Stimulated activated CD8-positive, alpha-beta memory T cell treated with anti-CD3 and anti-CD28 coated beads, Interleukin-7, amount 100 ng/mL, for 1 hour (primary cell): ENCODE measurements at places on chromosomes 11 and 22.

DNA sequence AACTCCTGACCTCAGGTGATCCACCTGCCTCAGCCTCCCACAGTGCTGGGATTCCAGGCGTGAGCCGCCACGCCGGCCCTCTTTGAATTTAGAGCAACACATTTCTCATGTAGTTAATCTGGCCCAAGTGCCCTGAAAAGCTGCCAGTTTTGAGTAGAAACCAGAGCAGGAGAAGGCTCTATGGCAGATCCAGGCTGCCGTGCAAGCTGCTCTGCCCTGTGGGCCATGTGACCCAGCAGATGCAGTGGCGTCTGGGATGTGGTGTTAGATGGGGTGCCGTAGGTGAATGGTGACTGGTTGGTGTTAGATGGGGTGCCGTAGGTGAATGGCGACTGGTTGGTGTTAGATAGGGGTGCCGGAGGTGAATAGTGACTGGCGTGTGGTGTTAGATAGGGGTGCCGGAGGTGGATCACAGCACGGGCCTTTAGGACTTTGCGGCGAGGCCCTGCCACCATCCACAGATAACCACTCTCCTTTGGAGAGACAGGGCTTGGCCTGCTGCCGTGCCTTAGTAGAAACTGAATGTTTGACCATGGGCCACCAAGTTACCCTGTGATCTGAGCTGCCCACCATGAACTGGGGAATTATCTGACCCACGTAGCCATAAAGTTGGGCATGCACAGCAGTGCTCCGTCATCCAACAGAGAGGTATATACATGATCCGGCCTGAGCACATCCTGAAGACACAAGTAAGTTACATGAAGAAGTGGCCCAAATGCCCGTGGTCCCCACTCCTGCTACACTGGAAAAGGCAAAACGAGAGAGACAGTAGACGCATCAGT, 32.7 kb downstream of the ASCL2 start:
- DNase-seq = no peak

- no peak for DNase-seq
These were observed 40.0 kb downstream of the TENM4 start for GRCh38 chr11:79400717-79401330.

DNA sequence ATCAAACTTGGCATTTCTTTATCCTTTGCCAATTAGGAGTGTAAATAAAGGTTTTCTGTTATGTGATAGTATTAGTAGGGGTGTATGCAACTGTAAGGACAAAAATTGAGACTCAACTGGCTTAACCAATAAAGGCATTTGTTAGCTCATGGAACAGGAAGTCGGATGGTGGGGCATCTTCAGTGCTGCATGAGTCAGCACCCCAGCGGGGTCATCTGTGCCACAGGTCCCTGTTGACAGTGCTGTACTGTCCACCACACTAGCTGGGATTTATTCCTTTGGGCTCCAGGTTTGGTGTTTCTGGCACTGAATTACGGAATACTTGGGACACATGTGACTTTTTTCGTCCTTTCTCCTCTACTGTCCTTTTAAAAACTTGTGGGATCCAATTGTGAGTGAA, 86.0 kb downstream of the PPP6R3 start:
- no peak for DNase-seq

- DNase-seq = no peak
These were observed 32.8 kb upstream of the PPARA start for GRCh38 chr22:46117206-46118199.

DNA sequence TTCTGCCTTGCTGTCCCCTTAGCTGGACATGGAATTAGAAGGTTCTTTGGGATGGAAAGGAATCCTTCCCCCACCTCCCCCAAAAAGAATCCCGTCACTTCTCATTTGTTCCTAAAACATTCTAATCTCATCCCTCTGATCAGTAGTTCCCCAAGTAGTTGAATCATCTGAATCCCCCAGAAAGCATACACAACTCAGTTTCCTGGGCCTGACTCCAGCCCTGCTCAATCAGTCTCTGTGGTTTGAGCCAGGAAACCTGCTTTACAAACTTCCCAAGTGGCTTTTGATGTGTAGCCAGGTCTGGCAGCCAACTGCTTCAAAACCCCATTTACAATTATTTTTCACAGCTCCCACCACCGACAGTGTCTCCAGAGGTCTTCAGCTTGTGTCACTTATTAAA, 20.2 kb downstream of the C22orf31 start:
- no peak for DNase-seq

GRCh38 chr11:34565417-34566207, 52.0 kb upstream of the ELF5 start:
- DNase-seq = no peak

- DNase-seq = no peak
These were observed 1.2 kb downstream of the PTS start for GRCh38 chr11:112227471-112227870.

- no peak for DNase-seq
These were observed 564.5 kb downstream of the DLG2 start for GRCh38 chr11:85062659-85063058.

GRCh38 chr11:58024601-58025091, 965 bp downstream of the OR9Q1 start:
- no peak for DNase-seq

DNA sequence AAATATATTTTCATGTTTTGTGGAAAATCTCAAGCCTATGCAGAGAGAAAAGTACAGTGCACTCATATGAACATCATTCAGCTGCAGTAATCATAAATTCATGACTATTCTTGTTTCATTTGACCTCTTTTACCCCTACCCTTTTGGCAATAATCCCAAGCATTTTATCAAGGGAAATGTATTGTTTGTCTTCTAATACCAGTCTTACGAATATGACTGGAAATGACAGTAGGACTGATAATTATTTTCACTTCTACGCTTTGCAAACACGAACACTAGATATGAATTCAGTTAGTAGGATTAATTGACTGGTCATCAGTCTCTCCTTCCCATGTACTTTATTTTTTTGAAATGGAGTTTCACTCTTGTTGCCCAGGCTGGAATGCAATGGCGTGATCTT, 90.3 kb downstream of the MTMR3 start:
- DNase-seq = no peak

GRCh38 chr11:43122546-43122945, 189.2 kb upstream of the API5 start:
- DNase-seq = no peak

DNA sequence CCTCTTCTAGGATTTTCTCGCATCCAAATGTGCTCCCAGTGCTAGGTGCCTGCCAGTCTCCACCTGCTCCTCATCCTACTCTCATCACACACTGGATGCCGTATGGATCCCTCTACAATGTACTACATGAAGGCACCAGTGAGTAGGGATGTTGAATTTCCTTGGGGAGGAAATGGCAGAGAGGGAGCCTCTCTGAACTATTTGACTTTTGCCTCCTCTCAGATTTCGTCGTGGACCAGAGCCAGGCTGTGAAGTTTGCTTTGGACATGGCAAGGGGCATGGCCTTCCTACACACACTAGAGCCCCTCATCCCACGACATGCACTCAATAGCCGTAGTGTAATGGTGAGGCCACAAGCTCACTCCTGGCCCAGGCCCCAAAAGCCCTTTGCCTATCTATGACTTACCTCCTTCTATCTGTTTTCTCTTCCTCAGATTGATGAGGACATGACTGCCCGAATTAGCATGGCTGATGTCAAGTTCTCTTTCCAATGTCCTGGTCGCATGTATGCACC, 2.5 kb downstream of the TAF10 start:
- no peak for DNase-seq

DNA sequence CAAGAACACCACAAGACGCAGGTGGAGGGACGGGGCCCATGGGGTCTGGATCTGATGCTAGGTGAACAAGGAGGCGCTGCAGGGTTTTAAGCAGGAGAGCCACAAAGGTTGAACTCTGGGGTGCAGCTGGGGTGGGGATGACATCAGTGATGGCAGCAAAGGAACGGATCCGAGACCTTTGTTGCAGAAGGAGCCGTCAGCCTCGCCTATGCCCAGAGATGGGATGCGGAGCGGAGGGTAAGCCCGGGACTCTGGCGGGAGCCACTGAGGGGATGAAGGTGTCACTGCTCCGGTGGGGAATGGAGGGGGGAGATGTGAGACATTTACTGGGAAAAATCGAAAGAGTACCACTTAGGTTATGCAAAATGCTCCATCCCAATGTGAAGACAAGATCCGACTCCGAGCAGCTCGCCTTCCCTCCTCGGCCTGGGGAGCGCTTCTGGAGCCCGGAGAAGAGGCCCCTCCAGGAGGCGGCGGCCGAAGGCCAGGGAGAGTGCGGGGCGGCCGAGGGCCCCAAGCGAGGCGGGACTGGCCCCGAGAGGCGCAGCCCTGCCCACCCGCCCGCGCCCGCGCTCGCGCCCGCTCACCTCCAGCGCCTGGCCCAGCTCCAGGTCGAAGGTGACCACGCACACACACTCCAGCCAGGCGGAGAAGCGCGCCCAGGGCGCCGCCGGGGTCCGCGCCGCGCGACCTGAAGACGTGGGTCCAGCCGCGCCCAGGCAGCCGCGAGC, 422 bp downstream of the DENND6B start:
- no peak for DNase-seq

GRCh38 chr11:86570451-86570850, 102.0 kb downstream of the ME3 start:
- no peak for DNase-seq

GRCh38 chr22:32411402-32411801, 645 bp downstream of the RTCB start:
- no peak for DNase-seq

GRCh38 chr11:70740488-70740851, 342.1 kb downstream of the CTTN start:
- no peak for DNase-seq

DNA sequence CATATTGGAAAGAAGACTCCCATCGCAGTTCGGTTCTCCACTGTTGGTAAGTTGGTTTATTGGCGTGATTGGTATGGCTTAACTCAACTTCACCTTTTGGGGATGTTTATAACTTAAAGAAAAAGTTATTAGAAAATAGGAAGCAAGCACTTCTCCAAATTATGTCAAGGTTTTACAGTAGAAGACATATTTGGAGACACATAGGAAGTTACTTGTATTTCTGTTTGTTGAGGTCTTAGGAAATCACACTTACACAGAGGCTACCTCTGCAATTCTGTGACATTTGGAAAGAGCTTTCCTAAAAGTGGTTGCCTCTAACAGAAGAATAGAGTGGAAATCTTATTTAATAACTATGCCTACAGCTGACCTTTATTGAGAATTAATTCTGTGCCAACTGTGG, 12.3 kb downstream of the CAT start:
- no peak for DNase-seq

DNA sequence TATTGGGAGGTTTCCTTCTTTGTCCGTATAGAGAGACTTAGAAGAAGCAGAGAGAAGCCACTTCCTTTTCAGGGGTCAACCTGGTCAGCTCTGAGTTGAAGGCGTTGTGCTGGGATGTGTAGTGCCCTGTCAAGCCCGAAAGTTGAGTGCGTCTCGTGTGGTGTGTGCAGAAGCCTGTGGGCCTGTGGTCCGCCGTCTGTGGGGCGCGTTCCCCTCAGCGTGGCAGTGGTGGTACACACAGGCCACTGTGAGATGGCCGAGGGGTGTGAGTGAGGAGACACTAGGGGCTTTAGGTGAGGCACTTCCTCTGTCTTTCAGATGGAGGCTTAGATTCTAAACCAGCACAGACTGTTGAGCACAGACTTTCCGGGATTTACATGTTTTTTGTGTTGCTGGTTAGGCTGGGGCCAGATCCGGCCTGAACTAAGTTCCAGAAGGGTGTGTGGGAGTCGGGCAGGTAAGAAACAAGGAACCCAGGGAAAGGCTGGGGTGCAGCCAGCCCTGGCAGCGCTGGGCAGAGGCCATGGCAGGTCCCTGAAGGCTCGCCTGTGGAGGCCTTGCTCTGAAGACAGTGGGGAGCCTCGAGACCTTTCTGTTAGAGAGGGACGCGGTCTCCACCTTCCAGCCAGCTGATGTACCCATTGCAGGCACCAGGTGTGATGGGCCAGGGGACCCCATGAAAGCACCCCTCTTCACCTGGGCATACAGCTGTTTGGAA, 194.2 kb downstream of the TBC1D22A start:
- no peak for DNase-seq

DNA sequence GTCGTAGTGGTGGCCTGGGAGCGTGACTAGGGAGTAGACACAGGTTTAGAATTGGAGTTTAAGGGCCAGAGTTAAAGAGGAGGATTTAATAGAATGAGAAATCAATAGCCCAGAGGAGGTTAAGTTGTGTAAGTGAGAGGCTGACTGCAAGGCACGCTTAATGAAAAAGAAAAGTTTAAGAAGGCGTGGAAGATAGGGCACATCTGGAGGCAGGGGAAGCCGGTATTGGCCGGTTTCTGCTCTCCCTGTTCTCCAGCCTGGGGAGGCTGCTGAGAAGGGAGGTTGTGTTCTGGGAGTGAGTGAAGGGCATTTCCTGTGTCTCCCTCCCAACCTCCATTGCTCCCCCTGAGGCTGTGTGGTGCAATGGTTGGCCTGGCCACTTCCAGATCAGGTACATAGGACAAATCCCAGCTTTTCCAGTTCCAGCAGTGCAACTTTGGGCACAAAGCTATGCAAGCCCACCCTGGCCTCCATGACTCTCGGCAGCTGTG, 6.3 kb downstream of the GRIK4 start:
- DNase-seq = no peak

GRCh38 chr11:16598032-16598431, 140.4 kb upstream of the C11orf58 start:
- DNase-seq = no peak

DNA sequence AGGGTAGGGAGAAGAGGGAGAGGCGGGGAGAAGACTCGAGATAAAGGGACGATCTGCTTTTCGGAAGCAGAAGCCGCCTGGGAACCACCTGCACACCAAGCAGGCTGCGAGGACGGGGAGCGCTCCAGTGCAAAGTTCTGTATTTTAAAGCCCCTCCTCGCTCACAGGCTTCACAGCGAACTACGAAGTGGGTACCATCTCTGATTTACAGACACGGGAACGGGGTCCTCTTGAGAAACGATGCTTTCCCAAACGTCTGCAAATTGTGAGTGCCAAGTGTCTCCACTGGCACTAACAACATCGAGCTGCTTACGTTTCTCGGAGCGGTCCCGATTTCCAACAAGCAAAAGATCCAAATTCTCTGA, 700 bp upstream of the STX3 start:
- DNase-seq = no peak

DNA sequence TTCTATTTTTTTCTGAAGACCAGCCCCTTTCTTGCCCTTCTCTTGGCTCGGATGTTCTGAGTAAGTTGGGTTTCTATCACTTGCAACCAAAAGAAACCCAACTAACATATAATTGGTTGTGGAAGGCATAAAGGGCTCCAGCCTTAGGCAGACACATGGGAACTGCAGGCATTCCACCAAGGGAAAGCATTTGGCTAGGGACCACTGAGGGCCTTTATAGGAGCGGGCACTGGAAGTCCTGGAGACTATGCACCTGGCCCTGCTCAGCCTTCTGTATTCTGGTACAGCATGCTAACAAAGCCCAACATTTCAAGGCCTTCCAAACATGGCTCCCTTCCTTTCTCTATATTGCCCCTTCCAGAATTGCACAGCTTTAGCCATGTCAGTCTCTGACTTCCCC, 17.6 kb upstream of the LMO1 start:
- no peak for DNase-seq

- no peak for DNase-seq
These were observed 890.6 kb upstream of the CNTN5 start for GRCh38 chr11:98130117-98130625.

DNA sequence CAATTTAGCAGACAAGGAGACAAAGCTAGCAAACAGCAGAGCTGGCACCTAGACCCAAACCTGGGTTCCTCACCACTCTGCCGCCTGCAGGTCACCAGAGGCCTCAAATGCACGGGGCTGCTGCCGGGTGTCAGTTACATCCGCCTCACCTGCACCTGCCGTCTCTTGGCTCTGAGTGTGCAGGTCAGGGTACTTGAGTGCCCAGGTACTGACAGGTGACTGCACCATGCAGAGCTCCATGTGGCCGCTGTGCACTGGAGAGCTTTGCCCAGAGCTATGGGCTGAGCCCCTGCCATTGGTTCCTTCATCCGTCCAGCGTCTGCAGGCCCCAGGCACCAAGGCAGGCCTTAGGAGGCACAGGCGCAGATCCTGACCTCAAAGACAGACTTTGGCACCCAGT, 35.0 kb downstream of the PDGFB start:
- no peak for DNase-seq
